ENCODE measurements at places on chromosomes 7 and 10.

DNA sequence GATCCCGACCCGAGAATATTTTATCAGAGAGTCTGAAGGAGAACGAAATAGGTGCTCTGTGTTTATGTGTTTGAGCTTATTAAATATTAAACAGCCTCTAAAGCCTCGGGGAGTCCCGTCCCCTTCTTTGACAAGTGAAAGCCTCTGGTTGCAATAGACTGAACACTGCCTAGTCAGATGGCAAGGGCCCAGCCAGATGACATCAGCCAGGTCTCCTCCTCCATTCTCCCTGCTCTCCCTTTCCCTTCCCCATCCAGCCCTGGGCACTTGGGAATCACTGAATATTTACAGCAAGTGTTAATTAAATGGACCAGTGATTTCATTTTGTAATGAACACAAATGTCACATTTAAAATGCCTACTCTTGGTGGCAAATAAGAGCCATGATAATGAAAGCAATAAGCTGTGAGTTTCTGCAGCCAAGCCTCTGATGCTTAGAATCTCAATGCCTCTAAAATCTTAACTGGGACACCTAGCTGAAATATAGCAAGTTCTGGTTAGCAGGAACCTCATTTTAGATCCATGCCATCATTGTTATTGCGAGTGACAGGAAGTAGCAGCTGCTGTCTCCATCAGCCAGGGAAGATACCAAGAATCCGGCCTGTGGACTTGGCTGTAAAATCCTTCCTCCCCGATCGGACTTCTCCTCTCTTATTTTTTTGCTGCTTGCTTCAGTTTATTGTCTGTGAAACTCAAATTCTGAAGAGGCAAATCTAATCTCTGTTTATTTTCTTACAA lies 202.1 kb downstream of the PRPF18 start:
- DNase-seq = peak; percentile 78

DNA sequence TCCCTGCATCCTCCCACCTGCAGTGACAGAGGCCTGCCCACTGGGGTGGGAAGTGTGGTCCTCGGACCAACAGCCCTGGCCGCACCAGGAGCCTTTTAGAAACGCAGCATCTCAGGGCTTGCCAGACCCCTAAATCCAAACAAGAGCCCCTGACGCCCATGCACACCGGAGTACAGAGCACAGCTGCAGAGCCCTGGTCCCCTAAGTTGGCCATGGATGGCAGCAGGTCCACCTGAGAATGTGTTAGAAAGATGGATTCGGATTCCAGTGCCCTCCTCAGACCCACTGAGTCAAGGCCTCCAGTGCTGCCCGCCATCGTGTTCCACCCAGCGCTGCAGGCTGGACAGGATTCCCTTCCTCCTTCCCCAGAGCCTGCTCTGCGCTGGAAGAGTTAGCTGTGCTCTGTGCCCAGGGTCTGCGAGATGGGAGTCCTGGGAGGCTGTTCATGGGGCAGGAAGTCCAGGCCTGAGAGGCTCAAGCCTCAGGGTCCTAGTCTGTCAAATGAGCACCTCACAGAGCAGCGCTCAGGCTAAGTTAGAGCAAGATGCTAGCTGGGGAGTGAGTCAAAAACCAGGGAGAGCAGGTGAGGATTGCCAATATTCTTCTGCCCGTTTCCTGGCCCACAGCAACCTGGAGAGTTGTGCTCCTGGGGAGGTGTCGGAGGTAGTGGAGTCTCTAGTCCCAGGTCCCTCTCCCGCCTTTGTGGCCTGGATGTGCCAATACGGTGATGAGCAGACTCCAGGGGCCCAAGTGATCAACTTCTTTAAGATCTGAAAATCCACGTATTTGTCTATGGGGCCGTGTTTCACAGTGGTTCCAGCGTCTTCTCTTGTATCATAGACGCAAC lies 95.9 kb upstream of the GPR26 start:
- DNase-seq = no peak

DNA sequence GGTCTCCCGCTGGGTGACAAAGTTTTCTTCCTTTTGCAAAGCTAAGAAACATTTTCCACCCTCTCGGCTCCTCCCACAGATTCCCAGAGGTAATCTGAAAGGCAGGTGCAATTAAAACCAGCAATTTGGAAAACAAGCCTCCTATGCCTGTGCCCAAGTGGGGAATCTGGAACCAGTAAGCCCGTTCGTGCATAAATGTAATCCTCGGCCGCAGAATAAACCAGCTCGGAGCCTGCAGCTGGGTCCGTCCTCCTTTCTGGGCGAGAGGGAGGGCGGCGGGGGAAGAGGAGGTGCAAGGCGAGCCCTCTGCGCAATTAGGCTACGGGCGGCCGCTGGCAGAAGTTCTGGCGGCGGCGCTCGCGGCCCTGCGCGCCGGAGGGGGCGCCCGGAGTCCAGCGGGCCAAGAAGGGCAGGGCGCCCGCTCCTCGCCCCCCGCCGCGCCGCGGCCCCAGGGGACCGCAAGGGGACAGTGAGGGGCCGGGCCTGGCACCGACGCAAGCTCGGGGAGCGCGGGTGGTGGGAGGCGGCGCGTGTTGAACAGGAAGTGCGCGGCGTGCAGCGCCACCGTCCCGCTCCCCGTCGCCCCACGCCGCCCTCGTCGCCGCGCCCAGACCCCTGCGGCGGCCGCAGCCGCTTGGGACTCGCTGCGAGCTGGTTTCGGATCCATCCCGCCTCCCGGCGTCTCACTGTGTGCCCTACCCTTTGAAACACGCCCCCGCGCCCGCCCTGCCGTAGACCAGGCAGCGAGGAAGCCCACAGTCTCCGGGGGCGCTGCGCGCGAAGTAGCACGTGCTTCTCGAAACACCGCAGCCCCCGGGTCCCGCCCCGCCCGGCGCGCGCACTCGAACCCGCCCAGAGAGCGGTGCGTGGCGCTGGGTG lies at the start of gene PRKAG2:
PRKAG2 (minus strand) TSS at position 217 of the 879 bp plus-strand sequence. CDS start 495 bp downstream, outside the sequence.
- DNase-seq = peak; percentile 86

GRCh38 chr7:107075863-107076574 lies 31.5 kb downstream of the PRKAR2B start:
- no peak for DNase-seq

GRCh38 chr7:112790586-112791003 lies 402 bp upstream of the TMEM168 start:
- no peak for DNase-seq

DNA sequence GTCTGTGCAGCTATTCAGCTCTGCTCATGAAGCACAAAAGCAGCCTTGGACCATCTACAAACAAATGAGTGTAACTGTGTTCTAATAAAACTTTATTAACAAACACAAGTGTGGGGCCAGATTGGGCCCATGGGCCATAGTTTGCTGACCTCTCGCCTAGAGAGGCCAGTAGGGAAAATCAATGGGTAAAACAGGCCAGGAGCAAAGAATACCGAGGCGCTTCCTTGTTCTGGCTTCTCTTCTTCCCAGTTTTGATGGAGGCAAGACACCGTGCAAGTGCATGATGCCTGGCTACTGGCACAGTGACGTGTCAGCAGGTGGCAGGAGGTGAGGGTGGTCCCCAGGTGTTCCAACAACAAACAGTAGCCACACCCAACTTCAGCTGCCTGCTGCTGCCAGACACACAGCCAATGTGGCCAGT lies 94.3 kb upstream of the SDK1 start:
- DNase-seq = no peak

GRCh38 chr7:4726566-4726965 lies 44.5 kb downstream of the FOXK1 start:
- DNase-seq = no peak

DNA sequence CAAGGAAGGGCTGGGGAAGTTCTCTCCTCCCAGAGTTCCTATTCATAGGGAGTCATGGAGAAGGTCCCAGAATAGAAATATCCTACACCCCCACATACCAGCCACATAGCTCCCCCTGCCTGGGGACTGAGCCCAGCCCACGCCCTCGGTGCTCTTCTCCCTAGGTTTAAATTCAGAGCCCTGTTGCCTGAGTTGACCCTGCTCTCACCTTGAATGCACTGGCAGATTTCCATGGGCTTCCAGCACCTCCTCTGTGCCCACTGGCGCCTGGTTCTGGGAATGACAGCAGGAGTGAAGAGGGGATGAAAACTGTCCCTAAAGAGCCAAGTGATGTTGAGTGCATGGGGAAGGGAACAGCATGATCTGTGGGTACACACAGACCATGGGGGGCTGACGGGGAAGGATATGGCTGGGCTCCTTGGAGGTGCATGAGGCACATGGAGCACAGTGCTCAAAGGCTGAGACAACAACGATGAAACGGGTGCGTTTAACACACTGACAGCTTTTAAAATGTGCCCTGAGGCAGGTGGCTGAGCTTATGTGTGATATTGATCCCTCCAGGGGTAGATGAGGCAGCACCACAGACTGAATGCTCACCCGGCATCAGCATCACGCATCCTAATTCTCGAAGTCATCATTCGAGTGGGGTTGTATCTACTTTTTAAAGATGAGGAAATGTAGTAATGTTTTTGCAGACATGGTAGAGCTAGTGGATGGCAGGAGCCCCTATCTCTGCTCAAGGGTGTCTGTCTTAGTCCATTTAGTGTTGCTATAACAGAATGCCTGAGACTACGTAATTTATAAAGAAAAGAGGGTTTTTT lies 53.7 kb upstream of the IGFBP3 start:
- peak; percentile 46 for DNase-seq

GRCh38 chr7:79414910-79415309 lies 38.6 kb downstream of the MAGI2 start:
- DNase-seq = no peak

GRCh38 chr7:15130666-15131541 lies 228.4 kb upstream of the DGKB start:
- DNase-seq = no peak

- DNase-seq = no peak
Measured at GRCh38 chr10:89615824-89616223, 29.2 kb downstream of the PANK1 start.

GRCh38 chr7:151336027-151336708 lies 5.4 kb upstream of the NUB1 start:
- DNase-seq = no peak

DNA sequence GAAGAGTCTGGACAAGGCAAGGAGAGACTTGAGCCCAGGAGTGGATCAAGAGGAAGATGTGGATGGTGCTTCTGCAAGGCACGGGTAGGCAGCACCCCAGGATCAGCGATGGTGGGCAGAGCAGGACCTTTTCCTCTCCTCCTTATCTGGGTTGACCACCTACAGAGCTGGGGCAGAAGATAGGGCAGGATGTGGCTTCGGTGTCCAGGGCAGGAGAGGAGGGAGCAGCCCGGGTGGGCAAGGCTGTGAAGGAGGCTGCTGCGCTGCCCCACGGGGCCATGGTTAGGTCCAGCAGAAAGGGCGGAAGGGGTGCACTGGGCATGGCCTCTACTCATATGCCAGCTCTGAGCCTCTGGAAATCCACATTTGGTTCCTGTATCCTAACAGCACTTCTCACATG lies 20.0 kb upstream of the PARP12 start:
- DNase-seq = no peak

GRCh38 chr7:2959828-2960599 lies 83.7 kb downstream of the CARD11 start:
- no peak for DNase-seq
